Activated T-helper 2 cell treated with anti-CD3 and anti-CD28 coated beads, Interferon-gamma antibody, Interleukin-2, Interleukin-4, amounts not matched to agents 10 μg/mL and 5 μg/mL and 100 μg/mL, durations not matched to agents 14 hours and 24 hours and 36 hours (primary cell): ENCODE measurements at places on chromosomes 6 and 20. TPM values are rescaled to one million over a fixed set of nuclear protein-coding genes. Genes with fewer than 3 reads are reported as not detected.

Gene MYLK4
- total RNA-seq = 0.21 and 0.23 TPM in 2 replicates

- H3K36me3 ChIP-seq = no peaks in the 10 kb centered on the region
- DNase-seq = no peak
- no peak overlapping the region for H3K4me3 ChIP-seq
- no peaks in the 10 kb centered on the region for H3K4me1 ChIP-seq
- no peaks in the 10 kb centered on the region for H3K27me3 ChIP-seq
- H3K27ac ChIP-seq = no peak overlapping the region
These were observed 230.2 kb downstream of the CDH4 start for GRCh38 chr20:61482056-61482887.

Gene MUC21
- total RNA-seq = not detected in 2 replicates

DNA sequence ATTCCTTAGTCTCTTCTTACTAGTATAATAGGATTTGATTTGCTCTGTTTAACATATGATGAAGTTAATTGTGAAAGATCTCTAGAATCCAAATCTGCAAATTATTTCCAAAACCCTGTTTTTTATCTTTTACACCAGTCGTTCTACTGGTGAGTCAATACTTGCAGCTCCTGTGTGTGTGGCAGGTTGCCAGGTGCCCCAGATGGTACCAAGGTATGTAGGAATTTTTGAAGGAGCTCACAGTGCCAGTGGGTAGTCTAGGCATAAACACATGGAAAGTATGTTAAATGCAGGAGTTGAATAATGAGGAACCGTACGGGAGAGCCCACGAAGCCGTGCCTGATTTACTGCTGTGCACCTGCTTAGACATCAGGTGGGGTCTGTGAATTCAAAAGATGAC lies 192.2 kb downstream of the FARS2 start:
- H3K4me1 ChIP-seq = peaks cover 4% of the 10 kb centered on the region
- DNase-seq = no peak
- no peaks in the 10 kb centered on the region for H3K36me3 ChIP-seq
- no peak overlapping the region for H3K27ac ChIP-seq

DNA sequence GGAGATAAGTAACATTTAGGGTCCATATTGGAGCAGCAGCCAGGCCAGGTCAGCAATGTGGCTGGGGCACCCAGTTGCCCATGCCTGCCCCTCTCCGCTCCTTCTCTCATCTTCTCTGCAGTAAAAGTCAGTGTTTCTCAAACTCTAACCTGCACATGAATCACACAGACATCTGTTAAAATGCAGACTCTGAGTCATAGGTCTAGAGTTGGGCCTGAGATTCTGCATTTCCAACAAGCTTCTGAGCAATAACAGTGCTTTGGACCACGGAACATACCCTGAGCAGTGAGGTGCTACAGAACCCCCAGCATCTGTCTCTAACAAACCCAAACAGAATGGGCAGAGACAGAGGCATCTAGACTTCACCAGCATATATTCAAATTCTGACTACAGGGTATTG lies 10.1 kb downstream of the PHF10 start:
- H3K27me3 ChIP-seq = no peaks in the 10 kb centered on the region
- peaks cover 71% of the 10 kb centered on the region for H3K36me3 ChIP-seq
- H3K27ac ChIP-seq = no peak overlapping the region

- no peak overlapping the region for H3K27ac ChIP-seq
- DNase-seq = no peak
- H3K27me3 ChIP-seq = peaks cover 5% of the 10 kb centered on the region
- no peaks in the 10 kb centered on the region for H3K4me1 ChIP-seq
- H3K36me3 ChIP-seq = no peaks in the 10 kb centered on the region
These were observed 81.0 kb upstream of the JAG1 start for GRCh38 chr20:10754824-10755223.

GRCh38 chr6:78487401-78487800 lies 379.9 kb upstream of the IRAK1BP1 start:
- no peak overlapping the region for H3K4me3 ChIP-seq
- no peaks in the 10 kb centered on the region for H3K27me3 ChIP-seq
- no peak for DNase-seq
- no peaks in the 10 kb centered on the region for H3K36me3 ChIP-seq
- H3K4me1 ChIP-seq = no peaks in the 10 kb centered on the region
- H3K27ac ChIP-seq = no peak overlapping the region

GRCh38 chr20:56627122-56628014 lies 1.7 kb upstream of the TFAP2C start:
- peaks cover 7% of the 10 kb centered on the region for H3K4me1 ChIP-seq
- H3K4me3 ChIP-seq = no peak overlapping the region
- DNase-seq = no peak
- H3K36me3 ChIP-seq = no peaks in the 10 kb centered on the region
- H3K27me3 ChIP-seq = peaks cover 60% of the 10 kb centered on the region

- no peak for DNase-seq
- no peaks in the 10 kb centered on the region for H3K27me3 ChIP-seq
- H3K27ac ChIP-seq = peak overlapping the region; percentile 83
- no peaks in the 10 kb centered on the region for H3K36me3 ChIP-seq
- peaks cover 56% of the 10 kb centered on the region for H3K4me1 ChIP-seq
- peak overlapping the region; percentile 88 for H3K4me3 ChIP-seq
These were observed 78.7 kb upstream of the MYL9 start for GRCh38 chr20:36462440-36463211.

Gene DLK2
- total RNA-seq = 2.1 and 2.5 TPM in 2 replicates

Gene MUC22
- total RNA-seq = not detected in 2 replicates

- H3K4me1 ChIP-seq = peaks cover 4% of the 10 kb centered on the region
- no peaks in the 10 kb centered on the region for H3K27me3 ChIP-seq
- peak overlapping the region; percentile 53 for H3K27ac ChIP-seq
- H3K36me3 ChIP-seq = peaks cover 30% of the 10 kb centered on the region
These were observed 192.0 kb downstream of the PREX1 start for GRCh38 chr20:48635791-48636267.

- DNase-seq = no peak
- H3K27ac ChIP-seq = no peak overlapping the region
- no peaks in the 10 kb centered on the region for H3K36me3 ChIP-seq
- H3K4me1 ChIP-seq = peaks cover 5% of the 10 kb centered on the region
- no peak overlapping the region for H3K4me3 ChIP-seq
These were observed 69.7 kb upstream of the NHSL1 start for GRCh38 chr6:138568997-138569396.

DNA sequence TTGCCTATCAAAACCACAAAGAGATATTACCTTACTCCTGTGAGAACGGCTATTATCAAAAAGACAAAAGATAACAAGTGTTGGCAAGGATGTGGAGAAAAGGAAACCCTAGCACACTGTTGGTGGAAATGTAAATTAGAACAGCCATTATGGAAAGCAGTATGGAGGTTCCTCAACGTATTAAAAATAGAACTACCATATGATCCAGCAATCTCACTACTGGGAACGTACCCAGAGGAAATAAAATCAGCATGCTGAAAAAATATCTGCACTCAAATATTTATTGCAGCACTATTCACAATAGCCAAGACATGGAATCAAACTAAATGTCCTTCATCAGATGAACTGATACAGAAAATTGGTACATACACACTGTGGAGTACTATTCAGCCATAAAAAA lies 149.4 kb upstream of the MLN start:
- no peak overlapping the region for H3K27ac ChIP-seq
- no peaks in the 10 kb centered on the region for H3K4me1 ChIP-seq

GRCh38 chr20:58829531-58829941 lies 21.2 kb downstream of the GNAS-AS1 start:
- peaks cover 12% of the 10 kb centered on the region for H3K4me1 ChIP-seq
- no peak overlapping the region for H3K27ac ChIP-seq
- H3K4me3 ChIP-seq = no peak overlapping the region
- peaks cover 9% of the 10 kb centered on the region for H3K36me3 ChIP-seq

DNA sequence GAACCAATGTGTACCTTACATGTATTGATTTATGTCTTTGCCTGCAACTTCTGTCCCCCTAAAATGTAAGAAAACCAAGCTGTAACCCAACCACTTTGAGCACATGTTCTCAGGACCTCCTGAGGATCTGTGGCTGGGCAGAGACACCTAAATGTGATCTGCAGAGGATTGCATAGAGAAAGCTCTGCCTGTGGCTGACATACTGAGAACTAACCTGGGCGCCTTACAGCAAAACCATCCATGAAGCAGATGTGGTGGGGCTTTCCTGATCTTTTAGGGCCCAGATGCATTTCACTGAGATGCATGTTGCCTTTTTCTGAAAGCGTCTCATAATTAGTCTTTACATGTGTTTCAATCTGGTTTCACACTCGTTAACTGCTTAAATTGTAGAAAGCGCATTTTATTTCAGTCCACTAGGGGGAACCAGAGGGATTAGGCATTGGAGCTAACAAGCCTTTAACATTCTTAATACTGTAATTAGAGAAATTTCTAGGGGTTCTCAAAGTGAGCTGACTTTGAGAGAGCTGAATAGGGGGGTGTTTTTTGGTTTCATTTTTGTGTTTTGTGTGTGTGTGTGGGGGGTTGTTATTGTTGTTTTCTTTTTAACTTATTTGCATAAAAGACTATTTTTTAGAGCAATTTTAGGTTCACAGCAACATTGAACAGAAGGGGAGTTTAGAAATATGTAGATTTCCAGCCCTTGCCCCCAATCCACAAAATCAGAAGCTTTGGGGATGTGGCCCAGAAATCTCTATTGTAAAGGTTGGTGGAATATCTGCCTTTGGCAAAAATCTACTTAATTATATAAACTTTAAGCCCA lies 50.9 kb upstream of the FAM184A start:
- no peak for DNase-seq
- H3K36me3 ChIP-seq = no peaks in the 10 kb centered on the region
- H3K27me3 ChIP-seq = peaks cover 16% of the 10 kb centered on the region
- peaks cover 4% of the 10 kb centered on the region for H3K4me1 ChIP-seq
- no peak overlapping the region for H3K4me3 ChIP-seq

DNA sequence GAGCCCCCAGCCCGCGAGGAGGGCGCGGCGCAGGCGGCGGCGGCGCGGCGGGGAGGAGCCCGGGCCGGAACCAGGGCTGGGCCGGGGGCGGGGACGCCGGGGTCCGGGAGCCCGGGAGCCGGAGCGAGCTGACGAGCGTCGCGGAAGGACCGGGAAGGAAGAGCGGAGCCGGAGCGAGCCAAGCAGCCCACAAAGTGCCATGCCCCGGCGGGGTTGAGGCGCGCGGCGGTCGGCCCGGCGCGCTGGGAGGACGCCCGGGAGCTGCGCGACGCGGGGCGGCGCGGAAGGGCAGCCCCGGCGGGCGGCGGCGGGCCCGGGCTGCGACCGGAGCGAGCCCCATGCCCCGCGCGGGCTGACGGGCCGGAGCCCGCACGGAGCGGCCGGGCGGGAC lies 289 bp downstream of the FOXP4 start:
- H3K4me1 ChIP-seq = peaks cover 24% of the 10 kb centered on the region
- H3K27me3 ChIP-seq = peaks cover 74% of the 10 kb centered on the region
- H3K4me3 ChIP-seq = no peak overlapping the region
- DNase-seq = no peak
- peaks cover 3% of the 10 kb centered on the region for H3K36me3 ChIP-seq
